Right cardiac atrium (tissue), 5 donors: ENCODE measurements at places on chromosomes 16 and 17. TPM values are rescaled to one million over a fixed set of nuclear protein-coding genes. Genes with fewer than 3 reads are reported as not detected.

DNA sequence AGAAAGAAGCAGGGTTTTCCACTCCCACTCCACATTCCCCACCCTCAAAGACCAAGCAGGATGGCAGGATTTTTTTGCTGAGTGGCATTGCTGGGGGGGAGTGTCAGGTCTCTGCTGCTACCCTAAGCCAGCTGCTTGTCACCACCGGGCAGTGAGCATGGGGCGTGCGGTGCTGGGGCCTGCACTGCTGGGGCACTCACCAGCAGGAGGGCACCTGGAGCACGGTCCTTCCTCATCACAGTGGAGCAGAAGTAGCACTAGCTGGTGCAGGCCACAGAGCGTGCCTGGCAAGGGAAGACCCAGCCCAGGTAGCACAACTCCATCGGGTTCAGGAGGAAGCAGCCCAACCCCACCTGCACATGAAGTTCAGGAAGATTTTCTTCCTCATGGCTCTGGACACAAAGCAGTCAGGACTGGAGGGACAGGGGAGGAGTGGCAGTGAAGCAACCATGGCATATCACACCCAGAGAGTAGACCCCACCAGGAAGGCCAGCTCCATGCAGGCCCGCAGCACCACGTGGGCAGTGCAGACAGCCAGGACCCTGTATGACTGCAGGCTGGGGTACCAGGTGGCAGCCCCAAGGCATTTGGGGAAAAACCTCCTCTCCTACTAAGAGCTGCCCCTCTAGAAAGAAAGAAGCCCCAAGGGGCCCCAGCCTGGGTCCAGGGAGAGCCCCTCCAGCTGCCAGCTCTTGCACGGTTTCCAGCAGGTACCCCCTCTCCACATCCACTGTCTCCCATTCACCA, 16.7 kb upstream of the MYO18A start:
- no peak for DNase-seq

- no peak for DNase-seq
Measured at GRCh38 chr16:3051494-3051893, 5.1 kb downstream of the MMP25 start.

DNA sequence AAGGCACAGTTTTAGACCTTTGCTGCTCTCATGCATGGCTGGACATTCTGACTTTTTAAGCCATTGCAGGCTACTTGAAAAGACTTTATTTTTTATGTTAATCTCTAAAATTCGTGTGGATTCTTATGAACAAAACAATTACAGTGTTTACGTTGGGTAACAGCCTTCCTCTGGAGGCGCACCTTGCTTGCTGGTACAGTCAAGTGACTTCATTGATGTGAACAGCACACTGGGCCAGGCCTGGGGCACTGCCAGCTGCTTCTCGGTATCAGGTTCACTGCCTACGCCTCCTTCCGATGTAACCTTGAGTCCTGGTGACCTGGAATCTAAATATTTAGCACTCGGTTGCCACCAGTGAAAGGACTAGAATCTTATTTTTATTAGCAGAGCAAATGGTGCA, 27.8 kb downstream of the MARCHF10 start:
- DNase-seq, result no peak

DNA sequence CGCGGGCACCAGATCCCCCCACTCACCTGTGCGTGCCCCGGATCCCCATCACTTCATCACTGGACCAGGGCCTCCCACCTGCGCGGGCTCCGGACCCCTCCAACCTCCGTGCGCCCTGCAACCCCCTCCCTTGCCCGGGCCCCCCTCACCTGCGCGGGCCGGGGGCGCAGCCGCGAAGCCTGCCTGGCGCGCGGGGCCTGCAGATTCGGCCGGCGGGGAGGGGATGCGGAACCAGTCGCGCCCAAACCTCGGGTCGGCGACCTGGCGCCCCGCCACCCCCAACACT, 202 bp downstream of the CEP131 start:
- no peak for DNase-seq

GRCh38 chr16:85199069-85199725, 86.9 kb upstream of the CIBAR2 start:
- peak; percentile 38 for DNase-seq

- DNase-seq, result no peak
Measured at GRCh38 chr16:48146131-48146530, 9.7 kb downstream of the ABCC12 start.

- DNase-seq, result no peak
Measured at GRCh38 chr17:44906010-44906646, 6.9 kb upstream of the EFTUD2 start.

GRCh38 chr17:38750312-38751121, 2.0 kb upstream of the PSMB3 start:
- peak; percentile 60 for DNase-seq

TMEM204 gene
- 20.9 TPM for total RNA-seq

G6PC1 gene
- total RNA-seq, result not detected
